ENCODE measurements at places on chromosomes 7 and 10. TPM values are rescaled to one million over a fixed set of nuclear protein-coding genes. Genes with fewer than 3 reads are reported as not detected.

- no peak for DNase-seq
These were observed 136.6 kb downstream of the IQUB start for GRCh38 chr7:123397746-123398338.

DNA sequence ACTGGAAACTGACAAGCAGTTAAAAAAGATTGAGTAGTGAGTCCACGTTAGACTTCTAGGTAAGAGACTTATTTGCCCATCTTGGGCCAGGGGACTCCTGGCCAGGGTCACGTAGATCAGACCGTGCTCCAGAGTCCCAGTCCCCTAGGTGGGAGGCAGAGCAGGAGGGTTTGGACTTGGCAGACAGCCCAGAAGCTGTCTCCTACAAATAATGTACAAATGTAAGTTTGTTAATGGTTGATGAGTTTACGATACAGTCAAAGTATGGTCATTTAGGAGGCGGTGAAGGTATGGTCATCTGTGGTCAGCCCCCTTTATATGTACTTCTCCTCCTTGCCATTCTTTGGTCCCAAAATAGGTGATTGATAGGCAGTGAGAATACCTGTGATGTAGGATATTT, 28.2 kb downstream of the INPP5F start:
- no peak for DNase-seq

H2AZ2 gene
- total RNA-seq: 233 TPM

DNA sequence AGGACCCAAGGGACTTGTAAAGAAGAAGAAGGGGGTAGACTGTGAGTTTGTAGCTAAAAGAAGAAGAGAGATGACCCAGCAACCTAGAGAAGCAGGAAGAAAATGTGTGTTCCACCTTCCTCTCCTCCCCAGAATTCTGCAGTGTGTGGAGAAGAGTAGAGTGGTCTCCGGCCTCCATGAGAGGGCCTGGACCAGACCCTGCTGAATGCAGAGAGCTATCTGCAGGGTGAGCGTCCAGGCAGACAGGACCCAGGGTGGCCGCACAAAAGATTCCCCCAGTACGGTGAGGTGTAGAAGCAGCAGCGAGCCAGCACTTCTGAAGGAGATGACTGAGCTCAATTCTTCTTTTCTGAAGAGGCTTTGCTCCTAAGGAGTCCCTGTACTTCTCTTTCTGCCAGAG, 239.7 kb upstream of the ANKRD30A start:
- no peak for DNase-seq

- no peak for DNase-seq
These were observed 351.3 kb upstream of the BMPER start for GRCh38 chr7:33554046-33554445.

DOCK4 gene
- 0.53 TPM for total RNA-seq

Data from activated T-cell treated with anti-CD3 and anti-CD28 coated beads, Interleukin-2, amount 50 U/mL, for 72 hours (primary cell).